Activated T-helper 1 cell treated with anti-CD3 and anti-CD28 coated beads, Interleukin-12 subunit alpha, Interleukin-12 subunit beta, Interleukin-2, Interleukin-4 antibody, amounts not matched to agents 30 ng/mL and 10 ng/mL and 1 ng/mL, durations not matched to agents 14 hours and 24 hours and 36 hours (primary cell): ENCODE measurements at places on chromosomes 7 and 10. TPM values are rescaled to one million over a fixed set of nuclear protein-coding genes. Genes with fewer than 3 reads are reported as not detected.

Gene LIPJ
- total RNA-seq: not detected in 2 replicates

Gene CASTOR2
- total RNA-seq: 6.3 and 6.4 TPM in 2 replicates

Gene SNX8
- 40.8 and 41.8 TPM in 2 replicates for total RNA-seq

Gene GALNT11
- total RNA-seq: 20.5 and 21.2 TPM in 2 replicates

Gene CCDC3
- 0.13 TPM in 1 of 2 replicates, not detected in the other for total RNA-seq

Gene CTTNBP2
- total RNA-seq: not detected in 2 replicates

Gene ADAMTS14
- 0.21 and 0.37 TPM in 2 replicates for total RNA-seq

Gene KLF14
- not detected in 2 replicates for total RNA-seq
